Skin of body (tissue), 3 donors: ENCODE measurements at places on chromosomes 1 and 21.

- no peak for DNase-seq
These were observed 10.6 kb downstream of the HCRTR1 start for GRCh38 chr1:31627930-31628559.

- DNase-seq, result no peak
These were observed 92.0 kb downstream of the CNIH3 start for GRCh38 chr1:224707843-224708725.

GRCh38 chr1:65813956-65814355, 21.3 kb downstream of the PDE4B start:
- no peak for DNase-seq

GRCh38 chr1:219412772-219413171, 200.1 kb downstream of the ZC3H11B start:
- no peak for DNase-seq

GRCh38 chr1:215256936-215257679, 174.6 kb downstream of the KCNK2 start:
- no peak for DNase-seq

GRCh38 chr1:104488296-104489015, 738.8 kb downstream of the AMY1C start:
- DNase-seq, result no peak

- no peak for DNase-seq
These were observed 10.0 kb downstream of the DRAXIN start for GRCh38 chr1:11701551-11701961.

DNA sequence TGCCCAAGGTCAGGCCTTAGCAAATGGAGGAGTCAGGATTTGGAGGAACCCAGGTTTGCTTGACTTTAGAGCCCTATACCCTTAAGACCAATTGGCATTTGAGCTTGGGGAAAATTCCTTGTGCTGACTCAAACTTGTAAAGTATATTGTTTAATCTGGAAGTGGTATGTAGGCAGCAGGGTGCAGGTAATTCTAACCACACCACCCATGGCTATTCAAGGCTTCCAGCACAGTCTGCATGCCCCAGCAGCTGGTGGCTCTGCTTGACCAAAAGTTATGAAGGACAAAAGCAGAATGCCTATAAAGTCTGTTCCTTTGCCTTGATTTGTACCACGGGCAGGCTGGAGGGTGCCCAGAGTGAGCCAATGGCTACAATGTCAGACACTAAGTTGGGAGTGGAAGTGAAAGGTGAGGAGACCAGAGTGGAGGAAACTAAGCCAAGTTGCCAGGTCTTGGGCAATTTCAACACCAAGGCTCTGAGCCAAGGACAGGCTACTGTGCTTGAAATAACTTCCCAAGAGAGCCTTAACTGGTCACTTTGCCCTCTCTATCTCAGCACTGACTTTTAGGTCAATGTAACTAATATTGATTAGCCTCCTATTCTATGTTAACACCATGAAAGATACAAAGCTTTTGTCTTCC, 4.7 kb upstream of the G0S2 start:
- no peak for DNase-seq

DNA sequence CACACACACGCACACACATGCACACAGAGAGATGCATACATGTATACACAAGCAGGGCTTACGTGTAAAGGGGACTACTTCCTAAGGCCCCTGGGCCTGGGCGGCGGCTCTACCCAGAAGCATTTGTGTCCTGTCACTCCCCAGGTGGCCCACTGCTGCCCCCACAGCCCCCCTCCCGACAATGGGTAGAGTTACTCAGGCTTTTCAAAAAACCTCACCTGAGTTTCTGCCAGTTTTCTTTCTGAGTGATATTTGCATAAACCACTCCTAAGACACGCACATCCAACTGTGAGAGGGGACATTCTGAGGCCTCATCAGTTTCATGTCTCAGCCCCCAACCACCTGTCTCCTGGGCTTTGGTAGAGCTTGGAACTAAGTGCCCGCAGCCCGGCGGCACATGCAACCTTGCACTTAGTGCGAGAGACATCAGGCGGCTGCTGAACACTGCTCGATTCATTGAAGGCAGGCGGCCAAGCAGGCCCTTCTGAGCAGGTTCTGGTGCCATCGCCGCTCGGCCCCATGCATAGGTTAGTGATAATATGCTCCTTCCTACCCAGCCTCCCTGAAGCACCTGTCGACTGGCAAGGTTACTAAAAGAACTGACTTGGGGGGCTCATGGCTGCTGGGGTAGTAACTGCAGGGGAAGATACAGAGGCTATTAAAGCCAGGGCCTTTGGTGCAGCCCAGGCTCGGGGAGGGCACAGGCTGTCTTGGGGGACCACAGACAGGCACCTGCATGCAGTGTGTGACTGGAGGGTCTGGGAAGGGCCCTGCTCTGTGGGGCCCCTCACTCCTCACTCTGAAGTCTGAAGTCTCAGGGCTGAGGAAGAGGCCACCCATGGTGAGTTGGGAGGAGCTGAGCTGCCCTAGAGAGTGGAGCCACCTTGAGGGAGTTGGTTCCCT, 364.2 kb upstream of the VAMP3 start:
- no peak for DNase-seq

- no peak for DNase-seq
These were observed 1.3 kb upstream of the FTCD start for GRCh38 chr21:46156678-46157077.

DNA sequence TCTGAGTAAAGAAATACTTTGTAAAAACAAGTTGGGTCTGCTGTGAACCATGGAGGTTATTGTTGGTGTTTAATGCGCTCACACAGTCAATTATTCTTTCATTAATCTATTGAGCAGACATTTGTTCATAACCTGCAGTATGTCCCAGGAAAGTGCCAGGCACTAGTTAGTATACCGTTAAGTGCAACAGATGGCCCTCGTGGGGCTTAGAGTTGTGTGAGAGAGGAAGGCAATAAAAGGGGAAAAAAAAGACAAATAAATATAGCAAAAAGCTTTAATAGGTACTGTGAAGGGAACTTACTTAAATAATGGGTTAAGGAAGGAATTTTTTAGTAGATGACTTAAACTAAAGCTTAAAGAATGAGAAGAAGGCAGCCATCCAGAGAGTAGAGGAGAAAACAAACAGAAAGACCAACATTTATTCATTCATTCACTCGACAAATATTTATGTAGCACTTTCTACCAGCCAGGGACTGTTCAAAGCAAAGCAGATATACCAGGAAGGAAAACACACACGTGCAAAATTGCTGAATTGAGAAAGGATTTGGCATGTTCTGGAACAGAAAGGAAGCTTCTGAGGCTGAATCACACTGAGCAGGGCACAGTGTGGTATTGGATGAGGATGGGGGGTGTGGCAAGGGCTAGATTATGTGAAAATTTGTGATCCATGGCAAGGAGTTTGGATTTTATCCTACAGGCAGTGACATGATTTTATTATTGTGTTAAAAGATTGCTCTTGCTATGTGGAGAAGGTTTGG, 296.1 kb upstream of the SGIP1 start:
- DNase-seq, result no peak

DNA sequence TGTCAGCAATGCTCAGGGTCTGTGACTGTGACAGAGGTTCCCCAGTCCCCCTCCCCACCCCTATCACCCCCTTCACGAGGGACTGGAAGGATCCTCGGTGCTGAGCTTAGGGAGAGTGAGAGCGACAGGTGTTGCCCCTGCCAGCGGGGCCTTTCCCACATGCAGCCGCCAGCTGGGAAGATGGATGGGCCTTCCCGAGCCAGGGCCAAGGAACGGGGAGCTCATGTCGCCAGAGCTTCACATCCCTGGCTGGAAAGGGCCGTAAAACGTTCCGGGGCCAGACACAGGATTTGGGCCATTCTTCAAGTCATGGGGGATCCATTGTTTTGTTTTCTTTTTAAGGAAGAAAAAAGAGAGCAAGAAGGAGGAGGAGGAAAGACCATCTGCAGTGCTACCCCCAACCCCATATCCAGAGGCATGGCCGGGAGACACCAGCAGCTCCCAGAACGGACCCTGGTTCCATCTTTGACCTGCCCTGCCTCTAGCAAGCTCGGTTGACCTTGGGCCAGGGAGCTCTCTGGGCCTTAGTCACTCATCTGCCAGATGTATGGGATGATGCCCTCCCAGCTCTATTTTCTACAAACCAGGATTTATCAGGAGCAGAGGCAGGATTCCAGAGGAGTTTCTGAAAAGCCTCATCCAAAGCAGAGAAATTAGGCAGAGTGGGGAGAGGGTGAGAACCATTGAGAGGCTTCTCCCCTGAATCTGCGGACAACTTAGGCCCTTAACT, 54.1 kb downstream of the TAS1R2 start:
- no peak for DNase-seq

DNA sequence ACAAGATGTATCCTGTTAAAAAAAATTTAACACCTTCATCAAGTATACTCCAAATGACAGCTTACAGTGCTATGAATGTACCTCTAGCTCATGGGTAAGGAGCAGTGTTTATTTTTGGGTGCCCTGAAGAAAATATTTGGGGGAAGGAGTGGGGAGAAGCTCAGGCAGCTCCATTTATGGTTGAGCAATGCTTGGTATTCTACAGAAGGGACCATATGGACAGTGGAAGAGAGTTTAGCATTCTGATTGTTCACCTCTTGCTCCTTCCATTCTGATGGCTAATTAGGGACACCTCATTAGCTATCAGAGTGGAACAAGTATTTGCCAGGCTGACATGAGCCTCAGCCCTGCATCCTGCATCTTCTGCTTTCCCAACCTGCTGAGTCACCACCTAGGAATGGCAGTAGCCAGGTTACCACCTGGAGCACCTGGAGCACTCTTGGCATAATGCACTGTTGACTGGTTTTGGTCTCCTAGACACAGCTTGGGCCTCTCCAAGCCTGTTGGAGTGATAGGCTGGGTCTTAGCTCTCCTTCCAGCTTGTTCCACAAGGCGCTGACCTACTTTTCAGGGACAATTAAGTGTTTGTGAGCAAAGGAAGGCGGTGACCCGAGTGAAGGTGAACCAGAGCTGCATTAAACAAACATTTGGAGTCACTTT, 62.0 kb upstream of the MACF1 start:
- no peak for DNase-seq

GRCh38 chr1:100087396-100087795, 45.3 kb downstream of the SASS6 start:
- DNase-seq, result no peak

GRCh38 chr21:43323244-43324005, 103.5 kb downstream of the SIK1 start:
- no peak for DNase-seq

DNA sequence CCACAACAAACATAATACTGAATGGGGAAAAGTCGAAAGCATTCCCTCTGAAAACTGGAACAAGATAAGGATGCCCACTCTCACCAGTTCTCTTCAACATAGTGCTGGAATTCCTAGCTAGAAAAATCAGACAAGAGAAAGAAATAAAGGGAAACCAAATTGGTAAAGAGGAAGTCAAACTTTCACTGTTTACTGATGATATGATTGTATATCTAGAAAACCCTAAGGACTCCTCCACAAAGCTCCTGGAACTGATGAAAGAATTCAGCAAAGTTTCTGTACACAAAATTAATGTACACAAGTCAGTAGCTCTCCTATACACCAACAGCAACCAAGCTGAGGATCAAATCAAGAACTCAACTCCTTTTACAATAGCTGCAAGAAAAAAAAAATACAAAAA, 6.9 kb upstream of the F13B start:
- DNase-seq, result no peak

DNA sequence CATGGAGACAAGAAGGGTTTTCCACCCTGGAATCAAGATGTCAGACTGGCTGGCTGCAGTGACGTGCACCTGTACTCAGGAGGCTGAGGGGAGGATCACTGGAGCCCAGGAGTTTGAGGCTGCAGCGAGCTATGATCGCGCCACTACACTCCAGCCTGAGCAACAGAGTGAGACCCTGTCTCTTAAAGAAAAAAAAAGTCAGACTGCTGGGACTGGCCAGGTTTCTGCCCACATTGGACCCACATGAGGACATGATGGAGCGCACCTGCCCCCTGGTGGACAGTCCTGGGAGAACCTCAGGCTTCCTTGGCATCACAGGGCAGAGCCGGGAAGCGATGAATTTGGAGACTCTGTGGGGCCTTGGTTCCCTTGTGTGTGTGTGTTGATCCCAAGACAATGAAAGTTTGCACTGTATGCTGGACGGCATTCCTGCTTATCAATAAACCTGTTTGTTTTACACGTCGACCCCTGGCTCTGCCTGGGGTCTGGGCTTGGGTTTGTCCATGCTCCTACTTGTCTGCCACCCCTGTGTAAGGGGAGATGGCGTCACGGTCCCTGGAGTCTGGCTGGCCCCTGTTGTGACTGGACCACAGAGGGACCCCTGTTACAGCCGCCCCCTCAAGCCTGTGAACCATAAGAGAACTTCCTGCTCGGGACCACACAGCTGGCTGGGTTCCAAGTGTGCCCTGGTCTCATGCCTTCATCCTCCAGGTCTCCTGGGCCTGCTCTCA, 20.9 kb upstream of the VPS13D start:
- DNase-seq, result peak; percentile 71

DNA sequence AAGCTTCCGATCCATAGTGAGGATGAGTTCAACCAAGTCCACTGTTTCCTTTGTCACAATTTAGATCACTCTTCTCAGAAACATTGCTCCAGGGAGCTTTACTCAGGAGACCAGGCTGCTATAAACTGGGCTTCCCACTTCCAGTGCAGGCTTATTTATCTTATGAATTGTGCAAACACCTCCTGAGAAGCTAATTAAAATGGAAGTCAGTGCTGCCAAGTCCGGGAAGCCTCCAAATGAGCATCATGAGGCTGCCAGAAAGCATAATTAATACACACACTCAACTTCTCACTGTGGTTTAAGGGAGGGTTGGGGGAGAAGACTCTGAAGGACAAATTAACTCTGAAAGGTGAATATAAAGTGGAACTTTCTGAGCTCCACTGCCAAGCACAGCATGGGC, 145.0 kb upstream of the SGIP1 start:
- DNase-seq, result no peak

DNA sequence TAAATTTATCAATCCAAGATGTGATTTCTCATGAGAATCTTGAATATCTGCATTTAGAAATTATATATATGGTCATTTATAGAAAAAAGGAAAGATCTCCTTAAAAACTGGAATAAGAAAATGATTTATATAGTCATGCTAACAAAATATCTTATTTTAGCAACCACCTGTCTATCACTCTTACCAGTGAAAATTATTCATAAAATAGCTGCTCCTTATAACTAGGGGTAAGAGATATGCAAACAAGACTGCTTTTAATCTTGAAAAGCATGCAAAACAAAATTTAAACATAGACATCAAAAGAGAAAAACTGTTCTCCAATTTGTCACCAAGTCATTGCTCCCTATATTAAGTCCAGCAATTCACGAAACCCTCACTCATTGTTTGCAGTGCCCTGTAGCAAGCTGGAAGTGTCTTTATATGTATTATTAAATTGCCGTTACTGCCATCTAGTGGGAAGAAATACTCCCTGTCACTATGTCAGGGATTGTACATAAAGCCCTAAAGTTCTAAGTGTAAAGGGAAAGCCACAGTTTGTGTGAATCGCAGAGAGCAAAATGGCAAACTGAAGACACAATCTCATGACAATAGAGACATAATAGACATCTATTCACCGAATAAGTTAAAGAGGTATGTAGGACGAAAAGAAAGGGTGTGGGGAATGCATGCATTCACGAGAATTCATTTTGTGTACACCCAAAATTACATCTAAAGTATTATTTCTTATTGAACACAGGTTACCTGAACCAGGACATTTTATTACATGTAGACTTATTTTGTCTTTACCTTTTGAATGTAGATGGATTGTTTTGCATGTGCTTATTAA, 600.5 kb downstream of the USP25 start:
- peak; percentile 79 for DNase-seq
